ENCODE measurements at places on chromosomes 16 and 17. TPM values are rescaled to one million over a fixed set of nuclear protein-coding genes. Genes with fewer than 3 reads are reported as not detected.
A peak's percentile ranks its signal among the peaks of the same experiment; 100 is the strongest.

- DNase-seq: no peak
Observed at GRCh38 chr16:69939821-69940585, 11.1 kb upstream of the CLEC18A start.

Gene HES7
- not detected for total RNA-seq

- DNase-seq: no peak
Observed at GRCh38 chr17:50871364-50871763, 5.2 kb upstream of the TOB1 start.

- DNase-seq: no peak
Observed at GRCh38 chr17:50465171-50465570, 3.5 kb downstream of the CHAD start.

DNA sequence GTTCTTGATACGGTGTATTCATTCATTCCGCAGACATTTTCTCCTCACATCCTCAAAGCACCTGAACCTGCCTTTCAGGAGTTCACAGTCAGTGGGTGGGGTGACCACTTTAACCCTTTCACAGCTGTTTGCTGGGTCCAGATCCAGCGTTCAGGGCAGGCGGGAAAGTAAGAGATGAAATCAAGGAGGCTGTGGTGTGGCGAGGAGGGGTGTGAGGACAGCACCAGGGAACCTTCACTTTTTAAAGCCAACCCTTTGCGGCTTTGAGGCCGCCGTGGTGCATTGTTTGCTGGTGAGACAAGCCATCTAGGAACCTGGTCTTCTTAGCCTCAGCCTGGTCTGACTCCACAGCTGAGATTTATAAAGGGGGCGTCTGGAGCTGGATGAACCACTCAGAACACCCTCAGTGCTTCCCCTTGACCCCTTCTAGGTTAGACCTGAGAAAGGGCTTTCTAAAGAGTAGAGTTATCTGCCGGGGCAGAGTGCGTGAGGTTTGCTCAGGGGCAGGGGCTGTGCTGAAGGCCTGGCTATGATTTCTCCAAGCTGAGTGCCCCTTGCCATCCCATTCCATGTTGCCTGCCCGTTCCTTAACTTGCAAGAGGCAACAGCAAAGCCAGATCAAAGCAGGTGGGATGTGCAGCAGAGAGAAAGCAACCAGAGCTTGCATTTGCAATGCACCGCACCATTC is 933 bp downstream of the CCR7 start:
- no peak for DNase-seq

- no peak for DNase-seq
Observed at GRCh38 chr17:12584727-12585126, 81.0 kb upstream of the MYOCD start.

Gene SCARF1
- 9.9 TPM for total RNA-seq

DNA sequence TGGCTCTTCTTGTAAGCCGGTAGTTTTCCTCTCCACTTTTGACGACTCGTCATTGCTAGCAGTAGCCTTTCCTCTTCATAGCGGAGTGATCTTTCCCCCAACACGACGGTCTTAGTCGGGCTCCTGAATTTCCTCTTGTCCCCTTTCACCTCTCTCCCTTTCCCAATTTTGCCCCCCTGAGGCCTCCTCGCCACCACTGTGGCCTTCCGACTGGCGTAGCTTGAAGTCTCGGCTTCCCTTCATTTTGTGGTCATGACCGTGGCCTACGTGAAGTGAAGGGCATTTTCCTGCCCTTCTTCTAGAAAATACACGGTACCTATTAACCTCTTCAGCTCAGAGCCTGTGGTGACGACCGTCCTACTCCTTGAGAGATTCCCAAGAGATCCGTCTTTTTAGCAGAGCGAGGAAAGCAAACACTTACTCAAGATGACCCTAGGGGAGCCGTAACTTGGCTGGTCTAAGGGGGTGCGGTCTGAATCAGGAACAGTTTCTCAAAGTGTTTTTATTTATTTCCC is 787 bp downstream of the PRKAR1A start:
- DNase-seq: peak; percentile 67

Gene KRTAP4-3
- 1.2 TPM for total RNA-seq

DNA sequence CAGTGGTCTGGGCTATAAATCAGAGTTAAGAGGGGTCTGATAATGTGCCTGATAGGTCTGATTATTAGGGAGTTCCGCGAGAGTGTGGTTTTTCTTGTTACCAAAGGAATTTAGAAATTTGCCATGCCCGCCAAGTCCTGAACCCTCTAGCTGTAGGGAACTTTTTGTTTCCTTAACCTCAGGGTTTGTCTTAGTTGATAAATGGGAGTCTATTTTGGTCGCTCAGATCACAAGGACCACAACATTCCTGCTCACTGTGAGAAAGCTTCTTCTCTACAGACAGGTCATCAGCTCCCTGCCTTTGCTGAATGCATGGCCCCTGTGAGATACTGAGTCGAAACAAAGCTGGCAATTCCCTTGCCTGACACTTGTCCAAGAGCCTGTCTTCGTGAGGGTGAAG is 497.8 kb downstream of the HS3ST4 start:
- no peak for DNase-seq

Gene MRM3
- 35.3 TPM for total RNA-seq

GRCh38 chr17:16969931-16970906 is 1.7 kb downstream of the TNFRSF13B start:
- no peak for DNase-seq

Gene ZFHX3
- 10.3 TPM for total RNA-seq

GRCh38 chr16:70692873-70693671 is 7.2 kb upstream of the MTSS2 start:
- no peak for DNase-seq

Gene KRTAP2-2
- 3.6 TPM for total RNA-seq

Gene HID1
- 9.2 TPM for total RNA-seq

DNA sequence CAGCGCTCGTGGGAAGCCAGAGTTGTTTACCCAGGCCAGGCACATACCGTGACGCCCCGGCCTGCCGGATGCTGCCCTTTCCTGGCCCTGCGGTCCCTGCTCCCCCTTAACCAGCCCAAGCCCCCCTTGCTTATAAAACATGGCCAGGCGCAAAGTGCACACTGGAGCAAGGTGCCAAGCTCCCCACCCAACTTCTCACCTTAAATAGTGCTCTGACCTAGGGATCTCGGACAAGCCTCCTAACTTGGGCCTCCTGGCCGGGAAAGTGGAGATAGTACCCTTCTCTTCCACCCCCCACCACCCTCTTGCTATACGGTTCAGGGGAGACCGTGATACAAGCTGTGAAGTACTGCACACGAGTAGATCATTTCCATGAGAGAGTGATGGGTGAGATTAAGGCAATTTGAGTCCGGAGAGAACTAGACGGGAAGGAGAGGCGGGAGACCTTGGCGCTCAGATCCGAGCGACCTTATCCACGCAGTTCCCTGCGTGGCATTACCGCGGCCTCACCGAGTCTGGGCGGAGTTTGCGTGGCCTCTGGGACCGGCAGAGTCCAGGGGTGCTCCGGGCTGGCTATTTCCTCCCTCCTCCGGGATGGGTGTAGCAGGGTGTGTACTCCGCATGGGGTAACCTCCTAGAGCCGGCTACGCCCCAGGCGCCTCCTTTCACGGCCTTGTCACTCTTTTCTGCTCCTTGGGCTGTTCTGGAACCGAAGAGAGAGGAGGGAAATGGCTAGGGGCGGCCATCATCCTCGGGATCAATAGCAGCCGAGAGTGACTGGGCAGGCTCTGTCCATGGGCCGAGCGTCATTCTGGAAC is 4.4 kb upstream of the LHX1 start:
- DNase-seq: peak; percentile 77

DNA sequence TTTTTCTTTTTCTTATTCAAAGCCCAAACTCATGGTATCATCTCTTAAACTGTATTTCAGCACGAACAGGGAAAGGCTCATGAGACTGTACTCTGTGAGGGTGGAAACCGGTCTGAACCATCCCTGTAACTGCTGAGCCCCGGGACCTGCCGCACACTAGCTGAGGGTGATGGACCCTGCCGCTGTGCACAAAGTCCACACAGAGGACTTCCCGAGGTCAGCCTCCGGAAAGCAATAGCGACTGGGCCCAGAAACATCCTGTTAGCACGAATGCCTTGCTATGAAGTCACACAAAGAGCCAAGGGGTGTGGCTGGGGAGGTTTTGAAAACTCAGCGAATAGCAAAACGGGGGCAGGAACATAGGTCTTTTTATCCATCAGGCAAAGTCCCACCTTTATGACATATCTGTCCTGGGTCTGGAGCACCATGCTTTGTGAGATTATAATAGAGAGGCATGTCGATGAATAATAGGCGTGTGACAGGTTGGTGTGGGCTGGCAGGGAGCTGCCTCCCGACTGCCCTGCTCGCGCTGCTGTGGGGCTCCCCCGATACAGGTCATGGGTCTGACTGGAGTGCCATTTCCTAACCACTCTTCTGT is 33.4 kb downstream of the CDK5R1 start:
- no peak for DNase-seq

DNA sequence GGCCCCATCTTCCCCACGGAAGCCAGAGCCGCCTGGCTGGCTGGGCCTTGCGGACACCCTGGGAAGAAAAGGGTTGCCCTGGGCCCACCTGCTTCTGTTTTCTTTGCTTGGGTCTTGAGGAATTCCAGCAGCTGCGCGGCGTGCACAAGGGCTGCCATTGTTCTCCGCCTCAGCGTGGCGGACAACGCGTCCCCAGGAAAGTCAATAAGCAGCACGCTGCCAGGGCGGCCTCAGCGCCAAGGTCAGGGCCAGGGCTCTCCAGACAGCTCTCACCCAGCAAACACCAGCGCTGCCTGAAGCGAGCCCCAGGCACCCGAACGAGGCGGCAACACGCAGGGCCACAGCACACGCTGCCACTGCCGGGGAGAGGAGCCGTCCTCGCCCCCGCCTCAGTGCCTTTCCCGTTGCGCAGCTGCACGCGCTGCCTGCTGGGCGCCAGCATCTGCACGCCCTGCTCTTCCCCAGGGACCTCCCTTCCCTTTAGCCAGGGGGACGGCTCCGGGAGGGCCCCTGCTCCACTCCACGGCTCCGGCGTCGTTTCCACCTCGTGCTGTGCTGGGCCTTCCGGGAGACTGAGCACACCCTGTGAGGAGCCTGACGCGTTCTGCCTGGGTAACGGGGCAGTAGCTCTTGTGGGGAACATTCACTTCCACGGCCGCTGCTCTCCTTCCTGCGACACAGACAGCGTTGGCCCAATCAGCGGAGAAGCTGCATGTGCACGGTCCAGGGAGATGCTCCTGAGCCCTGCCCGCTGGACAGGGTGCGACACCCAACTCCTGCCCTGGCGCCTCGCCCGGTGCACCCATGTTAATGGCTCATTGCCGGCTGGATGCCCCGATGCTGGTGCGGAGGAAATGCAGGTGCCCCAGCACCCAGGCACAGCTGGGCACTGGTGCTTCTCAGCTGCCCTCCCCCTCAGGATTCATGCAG is 57.8 kb downstream of the LMF1 start:
- DNase-seq: no peak

DNA sequence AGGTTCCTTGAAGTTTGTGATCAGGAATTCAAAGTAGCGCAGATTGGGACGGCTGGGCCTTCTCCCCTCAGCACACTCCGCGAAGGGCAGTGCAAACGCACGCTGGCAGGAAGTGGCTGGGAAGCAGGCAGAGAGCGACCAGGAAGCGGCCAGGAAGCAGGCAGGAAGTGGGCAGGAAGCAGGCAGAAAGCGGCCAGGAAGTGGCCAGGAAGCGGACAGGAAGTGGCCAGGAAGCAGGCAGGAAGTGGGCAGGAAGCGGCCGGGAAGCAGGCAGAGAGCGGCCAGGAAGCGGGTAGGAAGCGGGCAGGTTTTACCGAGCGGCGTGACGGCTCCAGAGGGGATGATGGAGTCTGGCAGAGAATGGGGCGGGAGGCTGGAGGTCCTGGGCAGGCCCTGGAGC is 3.2 kb downstream of the DPEP1 start:
- DNase-seq: no peak

GRCh38 chr17:41892021-41892376 is 26.8 kb downstream of the ACLY start:
- no peak for DNase-seq

Gene KRT36
- total RNA-seq: not detected

Gene UNC45B
- total RNA-seq: not detected
